ENCODE measurements at places on chromosomes 7 and 10.
A peak's percentile ranks its signal among the peaks of the same experiment; 100 is the strongest.

- DNase-seq = no peak
These were observed 14.1 kb downstream of the PDZD8 start for GRCh38 chr10:117360994-117361667.

DNA sequence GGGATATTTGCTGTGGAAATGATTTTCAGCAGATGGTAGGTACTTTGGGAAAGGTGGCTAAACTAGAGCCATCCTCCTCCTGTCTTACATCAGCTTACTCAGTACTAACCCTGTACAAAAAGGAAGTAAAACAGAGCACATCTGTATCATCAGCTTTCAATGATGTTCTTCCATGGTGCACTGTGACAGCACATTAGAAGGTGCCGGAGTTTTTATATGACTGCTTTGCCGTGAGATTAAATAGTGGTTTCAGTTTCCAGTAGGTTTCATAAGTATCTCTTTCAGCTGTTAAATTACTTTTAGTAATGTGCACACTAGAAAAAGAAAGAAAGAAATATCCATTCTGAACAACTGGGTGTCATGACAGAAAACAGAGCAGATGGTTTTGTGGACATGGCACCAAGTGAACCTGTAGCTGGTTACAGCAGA is 86.5 kb downstream of the ARID5B start:
- no peak for DNase-seq

DNA sequence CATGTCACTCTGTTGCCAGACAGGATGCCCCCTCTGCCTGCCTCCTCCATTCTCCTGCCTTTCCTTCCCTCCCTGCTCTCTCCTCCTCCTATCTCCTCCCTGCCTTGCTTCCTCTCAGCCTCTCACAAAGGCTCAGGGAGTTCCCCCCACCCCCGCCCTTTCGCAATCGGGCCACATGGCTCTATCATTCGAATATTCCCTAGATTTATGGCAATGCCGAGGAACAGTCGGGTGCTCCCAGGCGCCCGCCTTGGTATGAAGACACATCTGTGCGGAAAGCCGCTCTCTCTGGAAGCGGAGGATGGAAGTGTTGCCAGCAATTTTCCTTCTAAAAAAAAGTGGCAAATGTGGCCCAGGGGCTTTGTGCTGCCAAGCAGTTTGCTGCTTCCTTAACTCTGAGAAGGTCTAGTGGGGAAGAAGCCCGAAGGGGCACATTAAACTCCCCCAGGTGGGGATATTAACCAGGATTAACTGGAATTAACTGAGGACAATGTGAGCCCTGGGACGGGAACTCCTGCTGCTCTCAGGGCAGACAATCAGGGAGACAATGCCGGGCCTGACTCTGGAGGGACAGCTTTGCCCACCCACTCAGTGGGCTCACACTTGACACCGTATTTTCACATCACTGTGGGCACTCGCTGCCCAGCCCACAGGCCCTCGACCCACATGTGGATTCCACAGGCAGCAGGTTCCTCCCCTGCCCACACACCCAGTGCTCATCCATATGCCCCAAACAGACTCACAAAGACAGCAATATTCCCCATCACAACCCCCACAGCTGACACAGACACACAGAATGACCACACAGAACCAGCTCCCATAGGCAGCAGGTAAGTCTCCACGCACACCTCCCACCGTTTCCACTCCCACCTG is 88.4 kb upstream of the SMNDC1 start:
- no peak for DNase-seq

DNA sequence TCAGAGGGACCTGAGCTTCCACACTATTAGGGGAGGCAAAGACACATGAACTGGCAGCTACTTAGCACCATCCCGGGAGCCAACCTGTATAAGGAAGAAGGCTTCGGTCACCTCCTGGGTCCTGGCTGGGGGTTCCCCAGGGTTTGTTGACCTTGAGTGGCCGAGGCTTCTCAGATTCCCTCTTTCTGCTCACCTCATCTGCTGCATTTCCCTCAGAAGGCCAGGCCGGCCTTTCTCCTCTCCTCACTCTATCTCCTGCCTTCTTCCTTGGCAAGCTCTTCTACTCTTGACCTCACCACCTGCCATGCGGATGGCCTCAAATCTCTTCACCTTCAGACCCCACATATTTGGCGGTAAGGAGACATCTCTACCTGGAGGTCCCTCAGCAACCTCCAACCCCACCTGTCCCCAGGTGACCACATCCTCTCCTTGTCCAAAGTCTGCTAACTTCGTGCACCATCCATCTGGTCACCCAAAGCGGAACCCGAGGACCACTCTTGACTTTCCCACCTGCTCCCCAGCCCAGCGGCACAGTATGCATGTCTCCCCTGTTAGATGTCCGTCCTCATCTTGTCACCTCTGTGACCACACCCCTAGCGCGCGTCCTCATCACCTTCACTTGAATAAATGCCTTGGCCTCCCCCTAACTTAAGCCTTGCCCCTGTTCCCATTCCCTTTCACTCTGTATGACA is 133.8 kb upstream of the UNC5B start:
- no peak for DNase-seq

- no peak for DNase-seq
These were observed 46.9 kb downstream of the ZNF438 start for GRCh38 chr10:30984563-30985328.

DNA sequence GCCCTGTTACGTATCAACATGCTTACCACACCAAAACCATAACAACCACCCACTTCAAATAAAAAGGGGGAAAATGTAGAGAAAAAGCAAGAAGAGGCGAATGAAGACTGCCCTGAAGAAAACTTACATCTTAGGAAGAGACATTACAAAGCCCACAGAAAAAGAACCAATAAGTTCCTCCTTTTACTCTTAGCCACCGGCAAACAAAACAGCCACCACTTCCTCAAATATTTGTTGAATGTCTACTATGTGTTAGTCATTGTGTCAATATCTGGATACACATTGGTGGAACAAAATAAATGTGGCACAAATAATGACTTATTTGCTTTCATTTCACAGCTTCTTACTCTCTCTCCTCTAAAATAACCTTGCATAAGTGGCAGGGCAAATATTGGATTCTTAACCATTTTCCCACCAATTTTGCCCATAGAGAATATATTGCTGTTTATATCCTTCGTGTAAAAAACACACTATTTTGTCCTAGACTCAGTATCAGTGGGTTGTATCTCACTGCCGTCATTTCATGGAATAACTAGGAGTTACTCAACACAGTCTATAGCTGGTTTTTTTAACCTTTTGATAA is 106.8 kb downstream of the ANK3 start:
- DNase-seq = no peak

- no peak for DNase-seq
These were observed 134.7 kb upstream of the PPP2R2D start for GRCh38 chr10:131766096-131766495.

DNA sequence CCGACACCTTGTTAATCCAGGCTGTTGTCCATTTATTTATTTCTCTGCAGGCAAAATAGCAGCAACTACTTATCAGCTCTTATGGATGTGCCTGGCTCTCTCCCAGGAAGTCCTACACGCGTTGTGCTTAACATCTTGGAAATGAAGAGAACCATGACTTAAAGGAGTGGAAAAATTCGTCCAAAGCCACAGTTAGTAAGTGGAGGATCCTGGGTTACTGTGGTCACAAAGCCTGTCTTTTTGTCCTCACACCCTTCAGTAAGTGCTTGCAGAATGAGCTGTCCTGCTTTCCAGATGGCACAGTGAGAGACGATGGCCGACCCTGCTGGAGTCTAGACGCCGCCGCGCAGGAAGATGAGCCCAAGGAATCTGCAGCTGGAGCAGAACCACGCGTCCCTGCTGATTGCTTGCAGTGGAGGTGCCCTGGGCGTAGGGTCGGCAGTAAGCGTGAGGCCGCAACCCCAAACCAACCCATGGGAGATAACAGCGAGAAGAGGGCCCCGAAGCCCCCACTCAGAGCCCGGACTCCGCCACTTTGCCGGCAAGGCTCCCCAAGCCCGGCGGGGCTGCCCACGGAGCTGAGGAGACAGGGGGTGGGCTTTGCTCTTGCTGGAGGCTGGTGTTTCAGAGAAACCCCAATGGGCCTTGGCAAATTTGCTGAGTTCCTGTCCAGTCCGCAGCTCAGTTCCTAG is 178.6 kb downstream of the CXCL12 start:
- DNase-seq = no peak

GRCh38 chr7:47795631-47796030 is 152.6 kb downstream of the PKD1L1 start:
- no peak for DNase-seq

DNA sequence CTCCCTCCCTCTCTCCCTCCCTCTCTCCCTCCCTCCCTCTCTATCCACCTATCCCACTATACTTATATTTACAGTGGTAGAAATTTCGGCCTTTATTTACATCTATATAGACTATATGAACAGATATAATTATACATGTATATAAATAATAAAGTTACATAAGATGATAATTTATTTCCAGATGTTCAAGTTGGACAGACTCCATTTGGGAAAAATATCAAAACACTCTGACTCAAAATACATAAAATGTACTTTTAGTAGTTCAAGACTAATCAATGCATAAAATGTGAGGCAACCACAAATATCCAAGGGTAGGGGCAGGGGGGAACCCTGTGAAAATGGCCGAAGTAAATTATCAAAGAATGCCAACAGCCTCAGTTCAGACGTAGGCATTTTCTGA is 203.0 kb downstream of the FANK1 start:
- DNase-seq = no peak

DNA sequence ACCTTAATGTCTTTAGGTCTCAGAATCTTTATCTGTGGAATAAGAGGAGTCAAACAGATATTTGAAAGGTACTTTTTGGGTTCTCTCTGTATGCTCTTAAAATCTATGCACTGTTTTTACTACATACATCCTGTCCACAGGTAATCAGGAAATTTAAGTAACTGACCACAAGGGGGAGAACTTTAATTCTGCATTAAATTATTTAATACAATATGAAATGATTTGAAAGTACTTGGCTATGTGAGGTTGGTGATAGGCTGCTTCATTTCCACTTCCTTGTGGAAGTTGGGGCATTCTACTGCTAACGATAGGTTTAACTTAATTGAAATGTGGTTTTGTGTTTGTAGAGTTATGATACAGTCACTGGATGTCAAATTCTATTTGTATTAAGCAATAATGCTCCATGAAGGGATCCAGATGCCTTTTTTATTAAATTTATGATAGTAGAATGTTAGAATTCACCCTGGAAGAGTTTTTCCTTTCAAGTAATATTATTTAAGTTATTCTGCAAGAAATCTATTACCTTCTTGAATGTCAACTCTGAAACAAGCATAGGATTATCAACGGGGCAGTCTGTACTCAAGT is 6.0 kb downstream of the TEX47 start:
- no peak for DNase-seq

DNA sequence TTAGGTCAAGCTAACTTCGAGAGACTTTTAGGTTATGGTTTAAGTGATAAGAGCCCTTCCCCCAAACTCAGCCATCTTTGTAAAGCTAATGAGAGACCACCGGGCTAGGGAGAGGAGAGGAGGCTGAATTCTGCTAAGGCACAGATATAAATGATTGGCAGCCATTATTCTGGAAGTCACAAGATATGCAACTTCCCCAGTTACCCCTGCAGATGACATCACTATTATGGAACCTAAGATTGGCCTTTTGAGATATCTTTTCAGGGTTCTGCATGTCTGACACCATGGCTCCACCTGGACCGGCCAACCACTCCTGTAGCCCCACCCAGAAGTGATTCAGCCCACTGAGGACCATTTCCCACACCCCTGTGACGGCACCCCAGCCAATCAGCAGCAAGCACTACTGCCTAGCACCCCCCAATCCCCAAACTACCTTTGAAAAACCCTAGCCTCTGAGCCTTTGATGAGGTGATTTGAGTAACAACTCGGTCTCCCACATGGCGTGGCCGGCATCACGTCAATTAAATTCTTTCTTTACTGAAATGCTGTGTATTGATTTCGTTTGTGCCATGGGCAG is 14.4 kb downstream of the VIPR2 start:
- no peak for DNase-seq

DNA sequence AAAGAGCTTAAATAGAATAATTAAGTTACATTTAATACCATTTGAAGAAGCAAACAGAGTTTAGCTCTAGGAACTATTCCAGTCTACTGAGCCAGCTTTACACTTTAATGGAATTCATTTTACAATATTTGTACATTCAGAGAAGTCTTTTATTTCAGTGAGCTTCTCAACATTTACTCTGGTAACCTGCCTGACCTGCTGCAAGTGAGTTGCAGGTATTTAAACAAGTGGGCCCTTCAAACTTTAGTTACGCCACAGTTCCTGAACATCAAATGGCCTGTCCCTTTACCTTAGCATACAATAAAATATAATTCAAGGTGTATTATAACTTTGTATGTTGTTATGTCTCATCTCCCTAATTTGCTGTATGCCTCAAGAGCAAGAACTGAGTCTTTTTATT is 121.6 kb upstream of the SEMA3C start:
- no peak for DNase-seq

DNA sequence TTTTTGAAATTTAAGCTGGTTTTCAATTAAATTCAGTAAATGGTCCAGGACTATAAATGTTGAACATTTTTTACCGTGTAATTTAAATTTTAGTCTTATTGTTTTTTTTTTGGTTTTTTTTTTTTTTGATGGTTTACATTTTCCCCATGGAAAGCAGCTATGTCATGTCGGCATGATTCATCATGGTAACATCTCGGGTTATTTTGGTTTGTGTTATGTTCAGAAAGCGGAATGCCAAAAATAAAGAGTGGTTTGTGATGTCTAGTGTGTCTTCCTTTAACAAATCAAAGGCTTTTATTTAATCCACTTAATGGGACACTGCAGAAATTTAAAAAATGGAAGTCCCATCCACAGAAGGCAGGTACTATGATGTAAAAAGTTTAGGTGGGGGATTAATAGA is 58.5 kb downstream of the TRUB1 start:
- no peak for DNase-seq

GRCh38 chr7:26096136-26096535 is 55.9 kb upstream of the NFE2L3 start:
- no peak for DNase-seq

- DNase-seq = peak; percentile 73
These were observed 3.9 kb downstream of the UBE2H start for GRCh38 chr7:129948877-129949291.

DNA sequence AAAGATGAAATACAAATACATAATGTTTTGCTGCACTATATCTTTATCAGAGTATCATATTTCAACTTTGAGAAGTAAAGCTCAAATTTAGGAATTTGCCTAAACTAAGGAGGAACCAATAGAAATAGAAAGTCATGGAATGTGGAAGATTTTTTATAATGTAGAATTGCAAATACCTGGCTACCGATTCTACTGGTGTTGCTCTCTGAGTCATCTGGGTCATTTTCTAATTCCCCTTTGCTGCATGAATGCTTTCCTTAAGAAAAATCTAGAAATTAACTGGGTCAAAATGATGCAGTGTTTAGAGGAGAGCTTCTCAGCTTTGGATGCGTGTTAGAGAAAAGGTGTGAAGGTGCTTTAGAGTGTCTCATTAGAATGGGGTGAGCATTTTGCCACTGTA is 568.9 kb upstream of the ANKRD30A start:
- no peak for DNase-seq

DNA sequence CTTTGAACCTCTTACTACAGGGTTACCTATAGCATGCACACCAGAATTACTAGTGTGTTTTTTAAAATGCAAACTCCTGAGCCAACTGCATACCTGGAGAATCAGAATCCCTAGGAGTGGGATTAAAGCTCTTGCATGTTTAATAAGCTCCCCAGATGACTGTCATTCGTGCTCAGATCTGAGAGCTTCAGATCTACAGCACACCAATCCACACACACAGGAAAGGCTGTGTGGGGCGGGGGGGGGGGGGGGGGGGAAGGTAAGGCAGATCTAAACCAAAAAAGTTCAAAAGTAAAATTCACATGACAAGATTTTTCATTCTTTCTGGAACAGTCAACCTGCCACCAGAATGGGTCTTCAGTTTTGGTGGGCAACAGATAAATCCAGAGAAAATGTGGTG is 5.5 kb downstream of the FAM3C start:
- no peak for DNase-seq

Measured in stimulated activated CD4-positive, alpha-beta T cell treated with anti-CD3 and anti-CD28 coated beads, Interleukin-15, amount 100 ng/mL, for 1 hour (primary cell).